ENCODE measurements at places on chromosomes 7 and 10.
A peak's percentile ranks its signal among the peaks of the same experiment; 100 is the strongest.

DNA sequence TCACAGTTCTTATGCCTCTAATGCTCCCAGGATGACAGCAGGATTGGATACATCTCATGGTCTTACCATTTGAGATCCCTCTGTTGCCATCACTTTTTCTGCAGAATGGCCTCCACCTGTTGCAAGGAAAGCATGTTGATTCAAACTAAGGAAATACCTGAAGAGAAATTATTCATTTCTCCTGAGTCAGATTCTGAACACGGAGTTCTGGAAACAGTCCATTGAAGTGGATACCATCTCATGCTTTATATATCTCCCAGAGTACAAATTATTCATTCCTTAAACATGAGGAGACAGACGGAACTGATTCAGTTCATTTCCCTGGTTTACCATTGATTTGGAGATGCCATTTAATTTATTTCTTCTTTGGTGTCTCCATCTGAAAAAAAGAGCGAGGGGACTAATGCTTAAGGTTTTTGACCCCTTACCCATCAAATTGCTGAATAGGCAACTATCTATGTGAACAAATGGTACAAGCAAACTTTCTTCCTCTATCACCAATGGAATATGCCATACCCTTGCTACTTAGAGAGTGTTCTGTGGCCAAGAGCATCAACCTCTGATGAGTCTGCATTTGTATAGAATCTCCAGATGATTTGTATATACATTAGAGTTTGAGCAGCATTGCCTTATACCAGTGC is 305.0 kb upstream of the LRGUK start:
- no peak for DNase-seq

DNA sequence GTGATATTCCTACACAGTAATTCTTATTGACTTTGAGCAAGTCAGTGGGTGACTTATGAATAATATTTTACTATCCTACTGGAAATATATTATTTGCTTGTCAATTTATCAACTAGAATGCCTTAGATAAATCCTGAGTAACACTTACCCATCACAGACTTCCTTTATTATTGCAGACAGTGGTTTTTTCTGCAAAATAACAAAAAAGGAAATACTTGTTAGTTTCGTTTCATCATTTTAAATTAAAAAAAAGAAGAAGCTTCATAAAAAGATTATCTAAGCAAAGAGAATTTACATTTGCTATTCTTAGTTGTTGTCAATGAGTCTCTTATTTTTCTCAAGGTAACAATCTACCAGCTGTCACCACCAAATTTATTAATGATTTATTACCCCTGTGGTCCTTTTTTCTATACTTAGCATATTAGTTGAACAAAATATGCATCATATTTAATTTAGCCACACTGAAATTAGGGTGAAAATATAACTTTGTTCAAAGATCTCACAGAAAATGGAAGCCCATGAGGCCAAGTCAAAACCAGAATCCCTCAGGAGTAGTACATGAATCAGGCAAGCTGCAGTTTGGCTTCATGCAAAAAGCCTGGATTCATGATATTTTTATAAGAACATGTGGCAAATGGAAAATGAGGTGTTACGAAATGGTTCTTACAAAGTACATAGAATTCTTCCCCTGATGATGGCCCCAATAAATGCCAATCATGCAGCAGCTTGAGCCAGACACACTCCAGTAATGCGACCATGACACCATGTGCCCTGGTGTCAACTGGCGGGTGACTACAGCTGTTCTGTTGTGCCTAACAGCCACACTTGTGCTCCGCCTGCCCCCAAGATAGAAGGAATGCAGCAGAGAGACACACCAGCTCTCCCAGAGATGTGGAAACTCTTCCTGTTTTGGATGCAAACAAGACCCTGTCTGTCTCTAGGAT is 132.6 kb downstream of the ELMO1 start:
- DNase-seq: no peak

GRCh38 chr10:117492504-117492903 is 50.0 kb upstream of the EMX2 start:
- DNase-seq: no peak

DNA sequence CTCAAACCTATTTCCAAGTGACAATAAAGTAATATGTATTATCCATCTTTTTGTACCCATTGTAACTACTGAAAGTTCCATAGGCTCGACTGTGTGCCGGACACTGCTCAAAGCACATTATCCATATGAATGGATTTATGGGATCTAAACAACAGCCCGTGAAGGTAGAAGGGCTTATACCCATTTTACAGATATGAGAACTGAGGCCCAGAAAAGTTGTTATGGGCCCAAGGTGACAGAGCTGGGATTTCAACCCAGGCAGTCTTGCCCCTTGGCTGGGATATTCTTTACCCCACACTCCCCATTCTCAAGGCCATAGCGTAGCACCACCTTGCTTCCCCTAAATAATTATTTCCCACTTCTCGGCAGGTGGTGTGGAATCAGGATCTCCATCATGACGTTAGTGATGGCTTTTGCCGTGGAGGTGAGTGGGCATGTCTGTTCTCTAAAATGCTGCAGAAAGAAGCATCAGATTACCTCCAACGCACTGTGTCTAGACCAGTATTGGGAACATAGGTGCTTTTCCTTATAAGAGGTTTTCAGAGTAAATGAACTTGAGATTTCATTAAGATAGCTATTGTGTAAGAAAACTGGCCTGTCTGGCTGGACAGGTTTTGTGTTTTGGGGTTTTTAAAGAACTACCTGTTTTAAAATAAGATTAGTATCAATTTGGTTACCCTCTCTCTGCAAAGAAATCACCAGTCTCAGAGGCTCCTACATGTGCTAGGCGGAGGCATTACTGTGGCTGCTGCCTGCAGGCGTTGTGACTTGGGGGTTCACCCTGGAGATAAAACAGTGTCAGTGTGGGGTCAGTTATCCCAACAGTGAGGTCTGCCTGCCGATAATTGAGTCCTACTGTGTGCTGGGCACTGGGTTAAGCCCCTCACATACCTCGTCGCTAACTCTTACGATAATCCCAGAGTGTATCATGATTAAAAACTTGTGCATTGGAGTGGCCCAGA is 85.1 kb upstream of the SDK1 start:
- no peak for DNase-seq

GRCh38 chr7:37284805-37285231 is 163.8 kb downstream of the ELMO1 start:
- DNase-seq: peak; percentile 2

GRCh38 chr10:77853256-77853655 is 73.3 kb downstream of the DLG5 start:
- DNase-seq: no peak

DNA sequence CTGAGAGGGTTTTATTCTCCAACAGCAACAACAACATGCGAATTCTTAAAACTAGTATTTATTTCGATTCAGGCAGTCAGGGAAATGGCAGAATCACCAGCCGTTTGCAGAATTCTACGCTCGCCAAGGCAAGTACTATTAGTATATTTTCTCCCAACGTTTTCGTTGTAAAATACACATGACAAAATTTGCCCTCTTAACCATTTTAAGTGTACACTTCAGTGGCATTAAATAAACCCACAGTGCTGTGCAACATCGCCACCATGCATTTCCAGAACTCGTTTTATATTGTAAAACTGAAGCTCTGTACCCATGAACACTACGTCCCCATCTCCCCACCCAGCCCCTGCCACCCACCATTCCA is 10.8 kb downstream of the EN2 start:
- no peak for DNase-seq

DNA sequence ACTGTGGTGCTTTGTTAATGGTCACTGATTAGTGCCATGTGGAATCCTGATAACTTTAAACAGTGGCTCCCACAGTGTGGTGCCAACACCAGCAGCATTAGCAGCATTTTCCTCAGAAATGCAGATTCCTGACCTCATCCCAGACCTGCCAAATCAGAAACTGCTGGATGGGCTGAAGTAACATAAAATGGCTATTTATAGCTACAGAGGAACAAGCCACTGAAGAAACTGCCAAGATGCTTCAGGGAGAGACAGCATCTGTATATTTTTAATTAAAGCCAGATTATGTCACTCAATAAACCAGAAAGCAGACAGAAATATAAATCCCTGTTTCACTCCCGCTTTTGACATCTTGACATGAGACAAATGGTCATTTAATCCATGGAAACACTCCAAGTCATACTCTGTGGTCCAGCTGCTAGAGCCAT is 178.5 kb downstream of the AMPH start:
- DNase-seq: no peak

DNA sequence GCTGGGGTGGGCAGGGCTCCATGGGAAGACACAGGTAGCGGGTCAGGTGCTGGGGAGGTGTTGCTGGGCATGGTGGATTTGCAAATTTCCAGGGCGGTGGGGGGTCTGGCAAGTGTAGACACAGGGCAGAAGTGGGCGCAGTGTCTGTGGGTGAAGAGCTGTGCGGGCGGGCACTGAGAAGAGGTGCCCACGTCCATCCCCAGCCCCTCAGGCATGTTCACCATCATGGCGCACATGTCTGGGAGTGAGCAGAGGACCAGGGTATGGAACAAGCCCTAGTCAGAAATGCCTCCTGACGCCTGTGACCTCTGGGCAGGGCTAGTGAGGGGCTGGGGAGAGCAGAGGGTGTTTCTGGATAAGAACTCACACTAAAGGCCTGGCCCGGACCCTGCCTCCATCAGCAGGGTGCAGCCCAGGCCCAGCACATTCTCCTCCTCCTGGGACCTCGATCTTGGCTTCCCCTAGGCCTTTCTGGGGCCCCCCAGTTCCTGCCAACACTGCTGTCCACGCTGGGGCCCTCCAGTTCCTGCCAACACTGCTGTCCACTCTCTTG is 612.9 kb downstream of the PTPRN2 start:
- no peak for DNase-seq

GRCh38 chr7:155371884-155372781 is 74.5 kb downstream of the INSIG1 start:
- no peak for DNase-seq

DNA sequence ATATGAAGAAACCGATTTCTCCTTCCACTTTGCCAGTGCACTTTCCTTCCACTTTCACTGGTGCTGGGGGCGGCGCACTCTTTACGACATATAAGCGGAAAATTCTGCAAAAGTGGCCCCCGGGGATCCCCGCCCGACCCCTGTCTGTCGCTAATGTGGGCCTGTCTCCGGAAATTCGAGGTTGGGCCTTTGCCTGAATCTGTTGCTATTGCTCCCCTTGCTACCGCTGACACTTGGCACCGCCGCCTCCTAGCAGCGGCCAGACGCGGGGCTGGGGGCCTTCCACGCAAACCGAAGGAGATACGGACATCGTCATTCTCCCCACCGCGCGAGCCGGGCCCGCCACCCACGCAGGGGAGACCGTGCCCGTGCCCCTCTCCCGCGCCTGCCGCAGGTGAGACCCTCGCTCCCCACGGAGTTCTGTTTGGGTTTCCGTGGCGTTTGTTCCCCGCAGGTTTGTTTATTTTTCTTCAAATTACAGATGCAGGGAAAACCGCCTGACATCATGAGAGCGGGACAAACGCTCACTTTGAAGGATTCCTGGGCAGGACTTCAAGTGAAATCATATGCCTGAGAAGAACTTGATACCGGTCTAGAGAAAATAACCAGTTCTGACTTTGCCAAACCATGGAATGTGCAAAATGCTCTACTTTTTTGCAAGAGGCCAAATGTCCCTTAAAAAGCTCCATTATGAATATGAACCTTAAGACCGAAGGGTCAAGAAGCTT is 5.0 kb downstream of the TWIST1 start:
- no peak for DNase-seq

- no peak for DNase-seq
These were observed 171.2 kb upstream of the TNRC18 start for GRCh38 chr7:5594616-5595544.

GRCh38 chr10:132373241-132373955 is 23.6 kb upstream of the PWWP2B start:
- DNase-seq: no peak

DNA sequence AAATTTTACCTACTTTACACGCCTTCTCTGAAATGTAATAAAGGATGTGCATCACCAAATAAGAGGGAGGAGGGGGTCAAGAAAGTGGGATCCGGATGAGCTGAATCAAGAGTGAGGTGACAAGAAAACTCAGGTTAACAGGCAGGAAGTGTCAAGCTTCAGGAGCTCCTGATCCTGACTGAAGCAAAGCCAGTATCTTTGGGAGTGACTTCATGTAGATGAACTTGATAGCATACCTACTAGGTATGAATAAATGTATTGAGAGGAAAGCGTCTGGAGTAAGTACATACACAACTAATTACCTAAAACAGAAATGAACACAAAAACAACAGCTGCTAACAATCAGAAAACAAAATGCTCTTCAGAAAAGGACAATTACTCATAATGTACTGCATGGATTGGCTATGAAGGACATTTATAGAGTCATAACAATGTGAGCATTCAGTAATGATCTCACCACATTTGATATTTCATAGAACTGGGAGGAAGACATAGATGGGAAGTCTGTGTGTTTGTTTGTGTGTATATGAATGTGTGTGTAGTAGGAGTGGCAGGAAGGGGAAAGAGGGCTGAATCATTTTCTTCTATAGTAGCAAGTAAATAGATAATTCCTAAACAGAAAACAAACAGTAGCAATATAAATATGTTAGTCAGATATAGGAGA is 29.4 kb downstream of the PRKG1 start:
- DNase-seq: no peak

- no peak for DNase-seq
These were observed 19.6 kb downstream of the GIMAP4 start for GRCh38 chr7:150586785-150587152.

DNA sequence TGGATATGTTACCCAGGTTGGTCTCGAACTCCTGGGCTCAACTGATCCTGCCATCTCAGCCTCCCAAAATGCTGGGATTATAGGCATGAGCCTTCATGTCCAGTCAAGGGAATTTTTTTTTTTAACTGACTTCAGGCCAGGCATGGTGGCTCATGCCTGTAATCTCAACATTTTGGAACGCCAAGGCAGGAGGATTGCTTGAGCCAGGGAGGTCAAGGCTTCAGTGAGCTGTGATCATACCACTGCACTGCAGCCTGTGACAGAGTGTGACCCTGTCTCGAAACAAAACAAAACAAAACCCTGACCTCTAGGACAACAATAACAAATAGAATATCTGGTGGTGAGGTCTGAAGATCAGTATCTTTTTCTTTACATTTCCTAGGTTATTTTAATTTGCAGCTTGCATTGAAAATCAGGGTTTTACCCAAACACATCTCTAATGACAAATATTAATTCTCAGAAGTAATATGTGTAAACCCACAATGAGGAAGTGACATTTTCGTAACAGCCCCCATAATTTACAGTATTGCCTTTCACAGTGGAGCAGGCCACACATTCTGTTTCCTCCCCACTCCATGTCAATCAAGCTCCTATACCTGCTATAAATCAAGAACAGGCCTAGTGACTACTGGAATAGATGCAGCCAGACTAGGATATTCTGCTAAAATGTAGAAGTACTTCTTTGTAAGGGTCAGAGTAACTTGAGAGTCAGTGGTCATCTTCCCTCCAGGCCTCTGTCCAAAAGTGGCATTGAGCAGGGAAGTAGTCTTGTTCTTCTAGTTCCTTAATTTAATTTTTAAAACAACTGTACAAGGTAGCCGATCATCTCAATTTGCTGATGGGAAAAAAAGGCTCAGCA is 43.3 kb upstream of the ECHDC3 start:
- DNase-seq: no peak

DNA sequence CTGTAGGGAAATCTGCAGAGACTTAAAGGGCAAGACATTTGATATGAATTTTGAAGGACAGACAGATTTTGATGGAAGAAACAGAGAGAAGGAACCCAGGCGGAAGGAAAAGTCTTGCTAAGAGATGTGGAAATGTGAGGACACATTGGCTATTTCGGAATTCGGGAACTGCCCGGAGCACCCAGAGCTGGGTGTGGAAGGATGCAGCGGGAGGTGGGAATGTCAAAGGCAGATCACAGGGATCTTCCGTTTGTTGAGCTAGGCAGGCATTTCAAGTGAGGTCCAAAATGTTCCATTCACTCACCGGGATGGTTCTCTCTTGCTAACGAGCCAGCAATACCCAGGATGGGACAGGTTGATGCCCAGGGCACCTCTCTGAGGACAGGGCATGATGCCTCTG is 87.2 kb upstream of the CTBP2 start:
- no peak for DNase-seq

GRCh38 chr7:65310761-65311160 is 62.9 kb upstream of the ZNF92 start:
- no peak for DNase-seq

All from effector CD8-positive, alpha-beta T cell (primary cell).